Activated gamma-delta T cell treated with Interleukin-2 at 50 U/mL for 16 hours (primary cell): ENCODE measurements at places on chromosomes 1 and 21.

GRCh38 chr1:12145616-12146342 lies 21.0 kb upstream of the TNFRSF1B start:
- DNase-seq, result no peak

GRCh38 chr1:86504137-86504479 lies 35.4 kb downstream of the CLCA1 start:
- no peak for DNase-seq

DNA sequence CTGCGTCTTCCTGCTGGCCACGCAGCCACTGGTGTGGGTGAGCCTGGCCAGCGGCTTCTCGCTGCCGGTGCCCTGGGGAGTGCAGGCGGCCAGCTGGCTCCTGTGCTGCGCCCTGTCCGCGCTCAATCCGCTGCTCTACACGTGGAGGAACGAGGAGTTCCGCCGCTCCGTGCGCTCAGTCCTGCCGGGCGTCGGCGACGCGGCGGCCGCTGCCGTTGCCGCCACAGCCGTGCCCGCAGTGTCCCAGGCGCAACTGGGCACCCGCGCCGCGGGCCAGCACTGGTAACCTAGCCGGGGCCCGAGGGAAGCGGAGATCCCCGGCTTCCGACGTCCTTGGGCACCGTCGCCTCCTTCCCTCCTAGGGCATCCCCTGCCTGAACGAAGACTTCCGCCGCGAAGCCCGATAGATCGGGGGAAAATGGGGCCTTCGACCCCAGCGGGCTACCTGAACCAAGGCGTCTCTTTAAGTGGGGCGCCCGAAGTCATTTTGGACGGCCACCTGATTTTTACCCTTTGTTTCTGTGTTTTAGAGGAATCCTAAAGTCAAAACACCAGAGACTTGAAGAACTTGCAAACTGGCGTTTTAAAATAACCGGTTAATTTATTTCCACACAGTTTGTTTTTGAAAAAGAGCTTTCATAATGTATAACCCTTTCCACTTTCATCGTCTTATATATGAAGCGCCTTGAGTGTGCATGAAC lies 2.0 kb downstream of the GPR88 start:
- DNase-seq, result no peak

GRCh38 chr1:112904071-112904830 lies 51.7 kb downstream of the SLC16A1 start:
- no peak for DNase-seq

DNA sequence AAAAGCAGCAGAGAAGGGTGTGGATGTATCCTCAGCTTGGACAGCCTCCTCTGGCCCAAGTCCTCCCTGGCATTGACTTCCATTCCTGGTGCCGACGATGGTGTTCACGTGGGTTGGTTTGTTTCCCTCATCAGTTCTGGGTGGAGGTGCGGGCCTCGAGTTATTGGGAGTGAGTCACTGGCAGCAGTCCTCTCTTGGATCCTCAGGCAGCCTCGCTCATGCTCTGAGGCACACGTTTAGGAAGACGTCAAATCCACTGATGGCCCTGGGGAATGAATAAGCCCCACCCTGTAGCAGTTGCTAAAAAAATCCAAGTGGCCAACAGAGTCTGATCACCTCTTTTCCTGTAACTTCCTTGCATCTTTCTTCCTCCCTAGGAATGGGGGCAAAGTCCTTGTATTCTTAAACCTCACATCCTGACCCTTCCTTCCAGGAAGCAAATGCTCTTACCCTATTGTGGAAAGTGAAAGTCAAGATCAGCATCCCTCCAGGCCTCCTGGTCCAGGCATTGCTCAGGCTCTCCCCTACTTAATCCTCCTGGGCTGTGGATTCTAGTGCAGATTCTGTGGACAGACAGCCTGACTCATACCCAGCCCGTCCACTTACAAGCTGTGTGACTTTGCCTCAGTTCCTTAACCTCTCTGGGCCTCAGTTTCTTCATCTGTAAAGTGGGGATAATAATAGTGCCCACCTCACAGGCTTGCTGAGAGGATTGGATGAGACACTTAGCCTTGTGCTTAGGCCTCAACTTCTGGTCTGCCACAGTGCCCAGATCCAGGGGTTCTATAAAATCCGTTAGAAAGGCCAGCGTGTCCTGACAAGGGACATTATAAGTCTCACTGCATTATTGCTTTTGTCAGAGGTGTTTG lies 111.1 kb downstream of the TLR5 start:
- no peak for DNase-seq

DNA sequence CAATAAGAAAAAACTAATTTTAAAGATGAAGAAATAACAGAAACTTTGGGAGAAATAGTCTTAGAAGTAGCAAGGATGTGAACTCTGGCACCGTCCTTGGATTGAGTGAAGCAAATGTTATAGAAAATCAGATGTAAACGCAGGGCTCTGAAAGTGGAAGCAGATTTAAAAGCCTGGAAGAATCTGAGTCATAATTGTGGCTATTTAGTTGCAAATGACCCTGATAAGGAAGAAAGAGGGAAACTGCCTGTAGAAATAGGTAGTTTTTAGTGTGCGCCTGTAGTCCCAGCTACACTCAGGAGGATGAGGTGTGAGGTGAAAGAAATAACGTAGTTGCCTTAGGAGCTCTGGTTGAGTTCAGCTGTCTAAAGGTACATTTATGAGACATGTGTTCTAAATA lies 101.0 kb downstream of the NGF start:
- DNase-seq, result no peak
